Putamen (tissue), 1 donor: ENCODE measurements at places on chromosomes 11 and 22.

GRCh38 chr22:36405671-36406538 is 18.1 kb upstream of the MYH9 start:
- no peak for DNase-seq

GRCh38 chr22:29275167-29275566 is 7.1 kb downstream of the EWSR1 start:
- DNase-seq = no peak

DNA sequence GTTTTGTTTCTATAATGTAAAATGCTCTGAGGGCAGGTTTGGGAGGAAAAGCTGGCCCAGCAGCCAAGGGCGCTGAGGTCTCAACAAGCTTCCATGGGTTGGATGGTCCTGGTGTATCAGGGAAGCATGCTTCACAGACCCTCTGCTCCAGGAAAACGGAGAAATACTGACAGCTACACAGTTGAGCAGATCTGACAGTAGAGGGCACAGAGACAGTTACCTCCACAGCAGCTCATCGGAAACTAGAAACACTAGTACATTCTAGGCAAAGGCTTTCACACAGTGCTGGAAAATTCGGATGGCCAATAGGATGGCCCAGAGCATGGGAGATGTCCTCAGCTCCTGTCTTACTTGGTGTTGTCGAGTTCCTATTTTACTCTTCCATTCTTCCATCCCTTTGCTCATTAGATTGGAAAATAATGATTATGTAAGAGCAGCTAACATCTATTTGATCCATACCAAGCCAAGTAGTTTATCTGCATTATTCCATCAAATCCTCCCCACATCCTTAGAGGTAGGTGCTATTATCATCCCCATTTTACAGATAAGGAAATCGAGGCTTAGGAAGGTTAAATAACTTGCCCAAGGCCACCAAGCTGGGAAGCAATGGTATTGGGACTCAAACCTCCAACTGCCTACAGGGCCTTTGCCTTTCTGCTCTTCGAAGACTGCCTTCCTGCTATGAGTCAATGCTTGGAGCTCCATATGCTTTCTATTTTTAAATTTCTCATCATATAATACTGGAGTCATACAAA is 28.3 kb downstream of the LMO2 start:
- DNase-seq = no peak

DNA sequence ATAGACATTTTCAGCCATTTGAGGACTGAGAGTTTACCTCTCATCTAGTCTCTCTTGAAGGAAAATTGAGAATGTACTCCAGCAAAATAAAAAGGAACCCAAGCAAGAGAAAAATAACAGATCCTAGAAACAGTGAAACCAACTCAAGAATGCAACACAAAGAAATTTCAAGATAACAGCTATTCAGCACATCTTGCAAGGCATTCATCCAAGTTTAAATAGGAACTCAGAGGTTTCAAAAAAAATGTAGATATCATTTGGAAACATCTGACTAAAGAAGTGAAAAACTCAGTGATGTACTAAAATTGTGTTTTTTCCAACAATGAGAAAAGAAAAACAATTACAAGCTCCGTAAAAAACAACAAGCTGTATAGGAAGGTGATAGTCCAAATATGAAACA is 76.4 kb downstream of the TMEM135 start:
- no peak for DNase-seq
